D341Med (cell line): ENCODE measurements at places on chromosomes 1 and 21.

- no peak for DNase-seq
Measured at GRCh38 chr21:45577801-45578175, 35.5 kb upstream of the SLC19A1 start.

GRCh38 chr1:38249001-38249400 lies 202.4 kb upstream of the POU3F1 start:
- DNase-seq: no peak

DNA sequence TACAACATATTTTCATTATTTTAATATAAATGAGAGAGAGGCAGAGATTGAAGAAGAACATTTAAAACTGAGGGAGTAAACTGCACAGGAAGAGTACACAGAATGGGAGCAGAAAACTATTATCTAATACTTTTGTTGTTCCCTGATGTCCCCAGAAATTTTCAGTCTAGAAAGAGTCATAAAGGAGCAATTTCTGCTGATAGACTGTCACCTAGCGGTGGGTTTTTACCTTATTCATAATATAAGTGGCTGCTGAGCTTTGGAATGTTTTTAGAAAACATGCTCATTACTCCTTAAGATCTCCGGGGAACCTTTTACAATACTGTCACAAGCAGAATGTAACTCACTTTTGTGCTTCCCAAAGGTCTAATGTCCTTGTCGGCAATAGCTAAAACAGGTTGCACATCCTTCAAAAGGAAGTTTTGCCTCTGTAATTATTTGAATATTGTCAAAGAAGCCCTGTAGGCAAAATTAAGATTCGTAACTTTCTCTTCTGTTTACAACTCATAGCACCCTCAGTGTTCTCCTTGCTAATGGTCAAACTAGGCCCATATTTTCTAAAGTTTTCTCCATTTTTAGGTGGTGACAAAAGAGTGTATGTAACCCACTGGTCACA lies 4.9 kb upstream of the NPL start:
- peak; percentile 47 for DNase-seq

GRCh38 chr1:39927538-39927937 lies 25.8 kb upstream of the MYCL start:
- no peak for DNase-seq

DNA sequence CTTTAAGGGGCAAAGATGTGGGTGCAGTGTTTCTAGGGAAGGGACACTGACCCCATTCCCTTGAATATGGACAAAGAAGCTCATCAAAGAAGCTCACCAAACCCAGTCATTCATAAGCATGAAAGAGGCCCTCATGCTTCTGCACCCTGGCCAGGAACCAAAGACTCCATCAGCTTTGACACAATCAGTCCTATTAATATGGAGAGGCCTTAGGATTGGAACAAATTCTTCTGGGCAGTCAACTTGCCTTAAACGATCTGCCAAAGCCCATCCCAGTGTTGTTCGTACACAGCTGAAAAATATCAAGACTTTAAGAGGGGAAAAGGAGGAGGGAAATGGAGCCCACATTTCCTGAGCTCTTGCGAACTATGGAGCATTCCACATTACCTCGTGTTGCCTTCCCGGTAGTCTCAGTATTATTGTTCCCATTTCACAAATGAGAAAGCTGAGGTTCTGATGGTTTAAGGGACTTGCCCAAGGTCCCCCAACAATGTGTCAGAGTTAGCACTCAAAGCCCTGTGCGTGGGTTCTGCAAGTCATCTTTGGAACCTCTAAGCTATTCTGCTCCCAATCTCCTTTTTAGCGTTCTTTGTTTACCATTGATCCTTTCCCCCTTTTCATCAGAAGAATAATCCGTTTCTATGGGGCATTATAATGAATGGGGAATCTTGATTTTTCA lies 161.9 kb downstream of the ZBTB18 start:
- DNase-seq: no peak
